ENCODE measurements at places on chromosomes 4 and X. TPM values are rescaled to one million over a fixed set of nuclear protein-coding genes. Genes with fewer than 3 reads are reported as not detected.

The SFRP2 gene
- 3.7 TPM for total RNA-seq

The SLIT2 gene
- total RNA-seq, result 46.4 TPM

The TCEAL6 gene
- 3.0 TPM for total RNA-seq

The SOX3 gene
- 1.5 TPM for total RNA-seq

The AMBN gene
- not detected for total RNA-seq

The TCEAL7 gene
- total RNA-seq, result 48.6 TPM

The CHRNA9 gene
- total RNA-seq, result not detected

The HELT gene
- not detected for total RNA-seq

The FAM184B gene
- 2.3 TPM for total RNA-seq

The SYN1 gene
- total RNA-seq, result 9.8 TPM

The CT55 gene
- total RNA-seq, result not detected

The KLHL4 gene
- total RNA-seq, result 13.8 TPM

The GPR82 gene
- total RNA-seq, result not detected

The FAT1 gene
- 85.3 TPM for total RNA-seq

The TKTL2 gene
- 0.73 TPM for total RNA-seq

The ZNF630 gene
- total RNA-seq, result 5.5 TPM

The GLRA2 gene
- total RNA-seq, result 44.4 TPM

All from cerebellum (tissue), 4 donors.